Astrocyte (in vitro differentiated cells and primary cell): ENCODE measurements at places on chromosomes 11 and 22. TPM values are rescaled to one million over a fixed set of nuclear protein-coding genes. Genes with fewer than 3 reads are reported as not detected.

GRCh38 chr11:80297858-80298632 is 857.2 kb upstream of the TENM4 start:
- DNase-seq, result peak; percentile 70

MOGAT2 gene
- not detected in 2 replicates for total RNA-seq

DNA sequence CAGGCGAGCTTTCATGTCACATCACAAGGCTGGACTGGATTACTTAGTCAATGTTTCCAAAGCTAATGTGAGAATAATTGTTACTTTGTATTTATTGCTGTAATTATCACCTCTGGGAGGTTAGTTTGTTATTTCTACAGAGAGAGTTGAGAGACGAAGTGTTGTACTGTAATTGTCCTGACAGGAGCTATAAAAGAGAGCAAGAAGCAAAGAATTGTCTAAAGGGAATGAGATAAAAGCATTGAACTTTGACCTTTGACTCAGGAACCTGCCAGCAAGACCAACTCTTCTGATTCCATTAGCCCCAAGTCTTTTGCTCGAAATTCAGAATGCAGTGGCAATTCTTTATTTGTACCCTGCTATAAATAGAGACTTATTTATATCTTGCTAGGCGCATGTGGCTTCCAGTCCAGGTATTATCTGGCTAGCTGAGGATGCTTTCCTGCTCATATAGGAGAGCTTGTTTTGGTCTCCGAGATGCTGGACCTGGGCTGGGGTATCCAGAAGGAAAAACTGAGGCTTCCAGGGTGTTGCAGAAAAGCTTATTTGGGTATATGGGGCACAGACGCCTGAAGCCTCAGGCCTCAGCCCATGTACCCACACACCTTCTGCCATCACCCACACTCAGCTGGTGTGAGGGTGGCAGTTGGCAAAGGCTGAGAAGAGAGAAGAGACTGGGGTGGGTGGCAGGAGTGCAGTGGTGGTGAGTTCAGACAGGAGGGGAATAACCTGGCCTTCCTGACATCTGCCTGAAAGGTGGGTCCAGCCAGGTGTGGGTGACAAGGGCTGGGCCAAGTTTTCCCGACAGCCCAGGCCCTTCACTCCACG is 40.7 kb downstream of the SYT13 start:
- no peak for DNase-seq

MCHR1 gene
- total RNA-seq, result 0.96 and 1.8 TPM in 2 replicates

DNA sequence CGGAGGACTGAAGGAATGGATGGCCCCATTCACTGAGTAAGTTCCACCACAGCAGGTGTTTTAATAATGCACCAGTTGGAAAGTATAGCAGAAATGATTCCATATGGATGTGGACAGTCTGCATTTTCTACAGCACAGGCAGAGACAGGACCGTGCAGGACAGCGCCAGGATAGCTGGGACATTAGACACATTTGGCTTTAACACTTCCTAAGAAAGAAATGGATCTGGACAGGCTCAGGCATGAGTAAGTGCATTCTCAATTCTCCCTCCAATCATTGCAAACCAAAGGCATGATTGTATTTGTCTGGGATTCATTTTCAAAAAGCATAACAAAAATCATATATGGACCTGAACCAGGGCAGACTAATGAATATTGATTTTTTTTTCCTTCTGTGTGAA is 233.0 kb upstream of the POU2AF2 start:
- DNase-seq, result no peak

DNA sequence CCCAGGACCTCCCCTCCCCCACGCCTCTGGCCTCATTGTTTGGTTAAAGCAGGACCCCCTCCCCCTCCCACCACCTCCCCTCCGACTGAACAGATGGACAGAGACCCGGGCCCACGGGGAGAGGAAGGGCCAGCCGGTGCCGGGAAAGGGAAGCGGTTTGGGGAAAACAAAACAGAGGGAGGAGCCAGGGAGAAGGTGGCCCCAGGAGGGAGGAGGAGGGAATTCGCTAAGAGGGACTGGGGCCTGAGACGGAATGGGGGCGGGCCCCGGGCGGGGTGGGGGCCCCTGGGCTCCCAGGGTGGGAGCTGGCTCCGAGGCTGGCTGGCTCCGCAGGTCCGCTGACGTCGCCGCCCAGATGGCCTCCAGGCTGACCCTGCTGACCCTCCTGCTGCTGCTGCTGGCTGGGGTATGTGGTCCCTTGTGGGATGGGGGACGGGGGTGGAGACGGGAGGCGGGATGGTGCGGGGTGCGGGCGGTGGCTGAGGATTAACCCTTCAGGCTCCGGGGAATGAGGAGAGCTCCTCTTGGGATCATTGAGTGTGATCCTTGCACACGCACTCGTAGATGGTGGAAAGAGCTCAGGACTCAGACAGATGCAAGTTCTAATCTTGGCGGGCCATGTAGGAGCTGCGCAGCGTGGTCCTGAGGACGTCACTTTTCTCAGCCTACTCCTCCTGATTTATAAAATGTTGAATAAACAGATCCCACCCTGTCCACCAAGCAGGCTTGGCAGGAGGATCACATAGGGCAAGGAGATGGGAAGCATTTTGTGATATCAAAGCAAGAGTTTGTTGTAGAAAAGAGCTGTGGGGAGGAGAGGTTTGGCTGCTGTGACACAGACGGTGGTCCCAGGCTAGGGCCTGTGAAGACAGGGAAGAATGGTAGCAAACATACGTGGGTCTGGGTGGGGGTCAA is 688 bp downstream of the SERPING1 start:
- peak; percentile 16 for DNase-seq

GRCh38 chr11:86558841-86559240 is 113.6 kb downstream of the ME3 start:
- no peak for DNase-seq

- DNase-seq, result no peak
These were observed 78.3 kb downstream of the BBOX1 start for GRCh38 chr11:27118949-27119348.

DNA sequence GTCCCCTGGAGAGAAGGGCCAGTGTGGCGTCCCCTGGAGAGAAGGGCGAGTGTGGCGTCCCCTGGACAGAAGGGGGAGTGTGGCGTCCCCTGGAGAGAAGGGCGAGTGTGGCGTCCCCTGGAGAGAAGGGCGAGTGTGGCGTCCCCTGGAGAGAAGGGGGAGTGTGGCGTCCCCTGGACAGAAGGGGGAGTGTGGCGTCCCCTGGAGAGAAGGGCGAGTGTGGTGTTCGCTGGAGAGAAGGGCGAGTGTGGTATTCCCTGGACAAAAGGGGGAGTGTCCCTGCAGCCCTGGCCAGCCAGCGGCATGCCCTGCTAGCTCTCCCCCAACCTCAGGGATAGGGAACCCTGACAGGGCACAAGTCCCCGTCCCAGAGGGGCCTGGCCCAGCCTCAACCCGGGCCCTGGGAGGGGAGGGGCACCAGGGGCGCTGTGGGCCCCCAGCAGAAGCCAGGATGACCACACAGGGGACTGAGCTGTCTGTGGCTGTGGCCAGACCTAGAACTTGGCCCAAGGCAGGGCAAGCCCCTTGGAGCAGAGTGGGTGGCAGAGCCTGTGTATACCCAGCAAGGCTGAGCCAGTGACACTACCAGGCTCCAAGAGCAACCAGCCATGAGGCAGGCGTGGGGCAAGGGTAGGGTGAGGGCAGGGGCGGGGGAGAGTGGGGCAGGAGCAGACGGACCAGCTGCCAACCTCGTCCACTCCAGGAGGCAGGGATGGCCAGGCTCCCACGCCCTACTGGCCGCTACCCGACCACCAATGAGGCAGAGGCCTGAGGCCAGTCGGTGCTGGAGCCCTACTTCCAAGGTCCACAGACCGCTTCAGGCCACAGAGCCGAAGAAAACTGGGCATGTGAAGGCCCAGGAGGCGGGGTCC is 4.2 kb downstream of the HRAS start:
- DNase-seq, result no peak

MYRF gene
- total RNA-seq, result 39.5 and 53.9 TPM in 2 replicates

- peak; percentile 49 for DNase-seq
These were observed 47.5 kb downstream of the NOX4 start for GRCh38 chr11:89443361-89444322.

- no peak for DNase-seq
These were observed 5.8 kb downstream of the IGF2 start for GRCh38 chr11:2133241-2134021.

SLC22A6 gene
- not detected in 2 replicates for total RNA-seq

DNA sequence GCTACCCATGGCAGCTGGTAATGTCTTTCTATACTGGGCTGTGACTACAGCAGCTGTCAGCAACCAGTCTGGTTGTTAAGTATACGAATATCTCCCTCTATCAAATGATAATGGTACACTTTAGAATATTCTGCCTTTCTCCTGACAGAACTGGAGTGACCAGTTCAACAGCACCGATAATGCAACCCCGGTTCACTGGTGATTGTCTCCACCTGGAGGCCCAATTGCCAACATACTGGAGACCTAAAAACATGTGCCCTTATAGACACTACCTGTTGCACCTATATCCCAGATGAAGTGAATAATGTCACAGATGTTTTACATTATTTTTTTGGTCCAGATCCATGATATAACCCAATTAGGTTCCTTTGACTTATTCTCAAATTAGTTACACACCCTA is 21.1 kb downstream of the OR5P2 start:
- DNase-seq, result no peak

- no peak for DNase-seq
These were observed 30.6 kb downstream of the ADORA2A start for GRCh38 chr22:24457894-24458420.

- no peak for DNase-seq
These were observed 30.8 kb downstream of the SYTL2 start for GRCh38 chr11:85779956-85780640.

RHOD gene
- 29.8 and 30.4 TPM in 2 replicates for total RNA-seq

SGSM1 gene
- 0.05 TPM in 1 of 2 replicates, not detected in the other for total RNA-seq

DNA sequence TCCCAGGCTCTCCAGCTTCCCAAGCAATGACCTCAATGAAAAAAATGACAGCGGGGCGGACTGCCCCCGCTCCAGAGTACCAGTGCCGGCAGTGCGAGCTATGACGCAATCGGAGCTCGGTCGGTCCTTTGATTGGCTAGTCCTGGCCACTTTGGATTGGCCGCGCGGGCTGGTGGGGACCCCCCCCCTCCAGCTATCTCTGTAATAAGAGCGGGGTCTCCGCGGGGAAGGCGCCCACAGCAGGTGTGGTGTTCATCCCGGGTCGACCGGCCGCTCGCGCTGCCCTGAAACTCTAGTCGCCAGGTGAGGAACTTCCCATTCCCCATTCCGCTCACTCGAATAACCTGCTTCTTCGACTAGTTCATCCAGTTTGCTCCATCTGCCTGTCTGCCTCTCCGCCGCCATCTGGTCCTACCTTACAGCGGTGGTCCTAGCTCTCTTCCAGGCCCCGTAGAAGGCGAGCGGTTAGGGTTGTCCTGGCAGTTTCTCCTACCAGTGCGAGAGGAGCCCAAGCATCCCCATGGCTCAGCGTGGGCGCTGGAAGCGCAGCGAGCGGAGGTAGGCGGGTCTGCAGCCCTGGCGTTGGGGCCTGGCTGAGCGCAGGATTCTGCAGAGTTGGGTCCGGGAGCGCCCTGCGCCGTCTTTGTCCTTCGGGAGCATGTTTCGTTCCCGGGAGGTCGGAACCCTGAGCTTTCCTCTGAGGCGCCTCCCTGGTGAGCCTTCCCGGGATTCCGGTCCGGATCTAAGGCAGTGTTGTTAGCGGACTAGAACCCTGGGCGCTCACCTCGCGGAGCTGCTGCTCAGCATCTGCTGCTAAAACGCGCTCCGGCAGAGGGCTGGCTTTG is at the start of gene CALCB:
Gene CALCB (plus strand): TSS at position 233 of the 845 bp plus-strand sequence. CDS start 1,126 bp downstream, outside the sequence.
- peak; percentile 4 for DNase-seq

TRIM6 gene
- total RNA-seq, result 17.6 and 23.9 TPM in 2 replicates

DNA sequence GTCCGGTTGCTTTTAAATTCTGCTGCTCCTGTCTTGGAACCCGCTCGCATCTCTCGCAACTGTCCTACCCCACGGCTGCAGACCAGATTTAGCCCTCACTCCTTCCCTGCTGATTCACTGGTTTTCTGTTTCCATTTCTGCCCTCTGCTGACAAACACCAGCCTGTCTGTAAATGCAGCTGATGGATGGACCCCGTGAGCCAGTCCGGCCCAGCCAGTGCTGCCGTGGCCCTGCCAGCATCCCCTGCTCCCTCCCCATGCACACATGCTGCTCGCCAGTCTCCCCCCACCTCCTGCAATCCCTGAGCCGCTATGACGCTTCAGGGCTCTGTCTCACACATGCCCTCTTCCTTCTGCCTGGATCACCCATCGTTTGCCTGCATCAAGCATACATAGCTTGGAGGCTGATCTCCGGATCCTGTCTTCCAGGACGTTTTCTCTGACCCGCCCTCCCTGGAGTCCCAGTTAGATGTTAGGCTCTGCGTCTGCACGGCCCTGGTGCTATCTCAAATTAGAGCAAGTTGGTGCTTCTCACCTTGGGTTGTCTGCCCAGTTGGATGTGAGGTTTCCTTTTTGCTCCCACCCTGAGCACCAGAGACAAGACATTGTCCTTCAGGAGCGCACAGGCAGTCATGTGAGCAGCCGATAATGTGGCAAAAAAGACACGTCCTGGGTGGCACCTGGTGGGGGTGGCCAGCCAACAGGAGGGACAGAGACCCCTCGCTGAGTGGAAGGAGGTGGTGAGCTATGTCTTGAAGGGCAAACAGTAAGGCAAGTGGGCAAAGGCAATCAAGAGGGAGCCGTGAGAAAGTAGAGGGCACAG is 4.3 kb upstream of the ACR start:
- DNase-seq, result no peak

- peak; percentile 95 for DNase-seq
These were observed 476.9 kb downstream of the MIAT start for GRCh38 chr22:27134315-27134701.

DNA sequence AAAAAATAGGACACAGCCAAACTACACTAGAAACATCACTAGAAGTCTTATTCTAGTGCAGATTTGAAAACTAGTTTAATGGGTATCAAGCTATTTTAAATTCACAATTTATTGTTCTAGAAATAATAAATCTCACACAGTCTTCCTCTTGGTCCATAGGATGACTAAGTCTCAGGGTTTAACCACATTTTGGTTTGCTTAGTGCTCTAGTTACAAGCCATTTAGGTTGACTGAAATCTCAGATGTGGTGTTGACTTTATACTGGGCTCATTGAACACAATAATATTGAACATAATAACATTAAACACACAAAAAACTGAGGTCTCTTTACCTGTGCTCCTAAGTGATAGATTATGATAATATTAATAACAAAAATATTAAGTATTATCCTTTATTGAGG is 760.3 kb upstream of the CCDC179 start:
- DNase-seq, result no peak

GRCh38 chr11:66505276-66505816 is 5.1 kb upstream of the BBS1 start:
- no peak for DNase-seq

DNA sequence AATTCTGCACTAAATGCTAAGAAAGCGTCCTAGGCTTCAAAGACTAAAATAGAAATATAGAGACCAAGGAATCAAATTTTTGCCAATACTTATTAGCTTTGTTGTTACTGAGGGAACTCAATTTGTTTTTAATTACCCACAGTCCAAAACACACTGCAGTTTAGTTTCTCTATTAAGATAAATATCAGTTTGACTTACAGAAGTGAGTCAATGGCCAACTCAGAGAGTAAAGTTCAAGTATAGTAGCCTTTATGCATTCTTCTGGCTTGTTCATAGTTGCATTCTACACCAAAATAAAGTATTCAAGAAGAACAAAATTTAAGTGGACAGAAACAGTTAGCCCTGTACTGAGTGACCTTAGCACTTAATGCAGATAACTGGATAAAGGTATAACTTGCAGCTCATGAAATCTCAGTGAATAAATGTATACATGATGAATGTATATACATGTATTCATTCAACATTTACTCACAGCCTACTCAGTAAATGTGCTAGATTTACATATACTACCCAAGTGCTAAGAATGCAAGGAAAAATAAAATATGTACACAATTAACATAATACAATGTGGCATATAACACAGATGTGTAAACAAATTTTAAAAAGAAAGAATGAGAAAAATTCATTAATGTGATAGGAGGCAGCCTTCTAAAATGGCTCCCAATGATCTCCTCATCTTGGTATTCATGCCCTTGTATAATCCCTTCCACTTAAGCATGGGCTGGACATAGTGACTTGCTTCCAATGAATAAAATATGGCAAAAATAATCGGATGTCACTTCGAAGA is 9.7 kb upstream of the RNF141 start:
- peak; percentile 64 for DNase-seq
